Ovary (tissue), 10 donors: ENCODE measurements at places on chromosomes 13 and 19. TPM values are rescaled to one million over a fixed set of nuclear protein-coding genes. Genes with fewer than 3 reads are reported as not detected.

DNA sequence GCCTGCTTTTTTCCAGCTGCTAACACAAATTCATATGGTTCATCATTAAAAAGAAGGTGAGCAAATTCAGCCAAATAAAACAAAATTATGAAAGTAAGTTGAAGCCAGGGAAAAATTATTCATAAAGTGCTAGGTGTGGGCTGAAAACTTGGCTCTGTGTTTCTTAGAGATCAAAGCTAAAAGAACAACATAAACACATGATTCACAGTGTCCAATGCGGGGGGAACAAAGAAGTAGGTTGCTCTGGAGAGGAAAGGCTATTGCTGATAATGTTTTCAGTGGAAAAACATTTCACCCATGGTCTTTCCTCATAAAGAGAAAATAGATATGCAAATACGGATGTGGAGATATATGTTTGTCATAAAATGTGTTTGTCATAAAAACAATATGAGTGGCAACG, 1691.5 kb upstream of the SLC10A2 start:
- no peak for DNase-seq

DNA sequence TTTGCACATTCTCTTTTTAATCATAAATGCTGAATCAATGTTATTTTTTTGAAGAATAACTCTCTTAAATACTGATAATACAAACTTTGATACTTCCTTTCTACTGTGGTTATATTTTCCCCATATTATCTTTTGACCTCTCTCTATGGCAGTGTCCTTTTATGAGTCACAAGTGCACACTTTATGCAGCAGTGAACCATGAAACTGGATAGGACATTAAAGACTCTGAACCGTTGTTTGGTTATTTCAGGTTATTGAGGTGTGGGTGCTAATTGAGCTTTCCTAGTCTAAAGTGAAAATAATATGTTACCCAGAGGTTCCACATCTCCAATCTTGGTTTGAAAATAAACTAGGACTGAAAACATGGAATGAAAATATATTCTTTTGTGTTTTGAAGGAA, 71.4 kb downstream of the DGKH start:
- DNase-seq: no peak

Gene KLF16
- total RNA-seq: 14.4 TPM

Gene KLK2
- total RNA-seq: not detected

Gene CPT1C
- total RNA-seq: 9.6 TPM

- no peak for DNase-seq
Observed at GRCh38 chr19:3333662-3334061, 32.7 kb upstream of the NFIC start.

Gene ZNF726
- total RNA-seq: 1.6 TPM

Gene MYH14
- total RNA-seq: 0.23 TPM

Gene DAZAP1
- 87.1 TPM for total RNA-seq

DNA sequence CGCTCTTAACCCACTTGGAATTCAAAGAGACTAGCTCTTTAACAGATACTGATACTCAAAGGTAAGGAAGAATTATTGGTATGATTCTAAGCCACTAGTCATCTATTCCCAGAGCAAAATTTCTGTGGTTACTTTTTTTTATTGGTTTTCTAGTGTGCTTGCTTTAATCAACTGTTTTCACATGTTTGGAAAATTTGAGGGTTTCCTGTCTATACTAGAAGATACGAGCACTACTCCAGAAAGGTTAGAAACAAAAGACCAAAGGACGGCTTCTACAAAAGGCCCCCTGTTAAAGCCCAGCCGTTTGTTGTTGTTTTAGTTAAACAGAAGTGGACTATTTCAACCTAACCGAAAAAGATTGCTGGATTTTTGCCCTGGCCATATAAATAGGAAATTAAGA, 18.5 kb upstream of the LPAR6 start:
- DNase-seq: no peak

Gene VN1R2
- not detected for total RNA-seq

- DNase-seq: peak; percentile 56
Observed at GRCh38 chr19:15213715-15214381, 13.1 kb upstream of the NOTCH3 start.

Gene MISP3
- total RNA-seq: 0.53 TPM

Gene EDNRB
- 8.4 TPM for total RNA-seq

Gene LCP1
- 13.8 TPM for total RNA-seq

Gene GRK1
- total RNA-seq: not detected

DNA sequence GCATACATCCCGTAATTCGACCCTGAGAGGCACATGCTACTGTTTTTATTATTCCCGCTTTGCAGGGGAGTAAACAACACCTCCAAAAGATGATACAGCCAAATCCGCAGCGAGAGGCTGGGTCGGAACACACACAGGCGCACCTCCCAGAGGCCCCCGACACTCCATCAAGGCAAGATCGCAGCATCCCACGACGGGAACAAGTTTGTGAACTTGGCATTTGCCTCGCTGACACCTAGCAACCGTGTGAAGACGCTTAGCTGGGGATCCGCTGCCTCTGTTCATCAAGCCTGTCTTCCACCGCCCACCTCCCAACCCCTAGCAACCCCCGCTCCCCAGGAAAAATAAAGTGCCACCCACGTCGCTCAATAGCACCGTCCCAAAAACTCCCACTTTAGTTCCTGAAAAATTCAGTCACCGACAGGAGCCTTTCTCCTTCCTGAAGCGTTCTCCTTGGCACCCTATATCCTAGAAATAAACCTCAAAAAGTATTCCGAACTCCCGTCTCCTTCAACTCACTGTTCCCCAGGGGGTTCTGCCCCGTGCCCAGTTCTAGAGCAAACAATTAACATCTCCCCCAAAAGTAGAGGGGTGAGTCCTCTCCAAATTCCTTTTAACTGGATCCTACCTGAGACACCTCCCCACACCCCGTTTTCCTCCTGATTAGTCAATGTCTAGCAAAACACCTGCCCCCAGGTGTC, 1.7 kb downstream of the GNG7 start:
- no peak for DNase-seq

DNA sequence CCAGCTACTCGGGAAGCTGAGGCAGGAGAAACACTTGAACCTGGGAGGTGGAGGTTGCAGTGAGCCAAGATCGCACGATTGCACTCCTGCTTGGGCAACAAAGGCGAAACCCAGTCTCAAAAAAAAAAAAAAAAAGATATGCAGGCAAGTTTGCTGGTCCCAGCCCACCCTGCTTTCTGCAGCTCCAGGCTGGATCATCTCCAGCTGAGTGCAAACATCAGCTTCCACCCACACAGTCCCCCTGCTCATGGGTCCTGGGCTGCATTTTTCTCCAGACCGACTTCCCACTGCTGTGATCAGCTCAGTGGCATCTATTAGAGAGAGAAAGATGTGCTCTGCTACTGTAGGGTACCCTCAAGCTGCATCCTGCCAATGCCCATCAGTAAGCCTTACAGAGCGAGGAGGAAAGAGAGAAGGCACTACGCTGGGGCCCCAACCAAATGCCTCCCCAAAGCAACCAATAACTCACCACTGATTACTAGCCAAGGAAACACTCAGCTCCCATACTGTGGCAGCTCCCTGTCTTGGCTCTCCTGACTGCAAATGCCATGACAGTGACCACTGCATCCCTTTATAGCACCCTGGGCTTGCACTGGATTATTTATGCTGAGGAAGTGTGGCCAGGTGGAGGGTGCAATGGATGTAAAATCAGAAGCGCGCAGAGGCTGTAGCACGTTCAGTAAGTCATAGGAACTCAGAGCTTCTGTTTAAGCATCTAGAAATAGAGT, 170.9 kb upstream of the ZNF507 start:
- no peak for DNase-seq

Gene NXNL1
- not detected for total RNA-seq

GRCh38 chr19:1039646-1040475, at the start of gene ABCA7:
Gene ABCA7 (plus strand): TSS chr19:1040107. CDS start chr19:1041362, 1,255 bp downstream.
- DNase-seq: peak; percentile 97

DNA sequence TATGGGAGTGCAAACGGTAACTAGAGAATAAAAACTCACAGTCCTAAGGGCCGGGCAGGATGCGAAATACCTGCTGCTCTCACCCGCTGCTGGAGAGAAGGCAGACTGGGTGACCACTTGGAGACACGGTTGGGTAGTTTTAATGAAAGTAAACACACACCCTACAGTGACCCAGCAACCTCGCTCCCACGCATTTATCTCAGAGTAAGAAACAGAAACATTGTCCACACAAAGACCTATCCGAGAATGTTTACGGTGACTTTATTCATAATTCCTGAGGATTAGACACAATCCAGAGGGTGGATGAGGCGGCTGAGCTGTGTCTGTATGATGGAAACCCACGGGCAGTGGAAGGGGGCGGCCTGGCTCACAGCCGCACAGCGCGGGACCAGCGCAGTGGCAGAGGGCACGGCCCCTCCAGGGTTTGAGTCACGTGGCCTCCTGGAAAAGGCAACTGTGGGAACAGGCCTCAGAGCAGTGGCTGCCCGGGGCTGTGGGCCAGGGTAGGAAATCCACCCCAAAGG, 73.5 kb upstream of the C13orf46 start:
- peak; percentile 54 for DNase-seq

Gene SYNE4
- total RNA-seq: 2.0 TPM

- no peak for DNase-seq
Observed at GRCh38 chr13:105871768-105872167, 663.7 kb downstream of the EFNB2 start.

- no peak for DNase-seq
Observed at GRCh38 chr19:12543855-12544254, 7.4 kb downstream of the ZNF564 start.

DNA sequence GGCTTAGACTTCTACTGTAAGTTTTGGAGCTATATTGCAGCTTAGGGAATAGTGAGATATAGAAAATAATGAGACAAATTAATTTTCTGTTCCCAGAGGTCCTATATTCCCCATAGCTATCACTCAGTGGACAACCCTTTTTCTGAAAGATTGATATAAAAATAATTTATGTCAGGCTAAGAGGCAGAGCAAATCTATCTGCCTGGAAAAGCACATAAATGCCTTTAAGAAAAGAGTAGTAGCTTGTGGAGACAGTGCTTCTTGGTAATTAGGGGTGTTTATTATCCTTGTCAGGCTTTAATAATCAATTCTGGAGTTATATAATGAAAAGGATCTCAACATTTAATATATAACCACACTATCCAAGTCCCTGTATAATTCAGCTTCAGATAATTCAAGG, 1162.8 kb upstream of the PCDH20 start:
- DNase-seq: no peak

- DNase-seq: no peak
Observed at GRCh38 chr13:77196052-77196618, 130.8 kb downstream of the MYCBP2 start.

GRCh38 chr13:99624936-99625540, 123.8 kb downstream of the TM9SF2 start:
- no peak for DNase-seq

Gene DACH1
- total RNA-seq: 1.2 TPM

DNA sequence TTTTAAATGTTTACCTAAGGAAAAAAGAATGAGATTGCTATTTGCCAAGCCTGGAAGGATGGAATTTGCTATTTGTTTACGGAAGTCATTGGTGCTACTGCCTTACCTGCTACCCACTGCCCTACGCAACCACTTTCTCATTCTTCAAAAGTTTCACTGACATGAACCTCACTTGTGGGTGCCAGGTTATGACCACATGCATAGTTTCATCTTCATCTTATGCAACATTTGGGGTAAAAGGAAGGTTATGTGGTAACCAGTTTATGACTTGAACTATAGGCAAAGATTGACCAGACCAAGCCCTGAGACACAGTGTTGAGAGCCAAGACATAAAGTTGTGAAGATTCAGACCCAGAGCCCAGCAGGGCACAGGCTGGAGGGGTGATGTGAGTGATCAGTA, 142.5 kb downstream of the LACC1 start:
- DNase-seq: no peak

DNA sequence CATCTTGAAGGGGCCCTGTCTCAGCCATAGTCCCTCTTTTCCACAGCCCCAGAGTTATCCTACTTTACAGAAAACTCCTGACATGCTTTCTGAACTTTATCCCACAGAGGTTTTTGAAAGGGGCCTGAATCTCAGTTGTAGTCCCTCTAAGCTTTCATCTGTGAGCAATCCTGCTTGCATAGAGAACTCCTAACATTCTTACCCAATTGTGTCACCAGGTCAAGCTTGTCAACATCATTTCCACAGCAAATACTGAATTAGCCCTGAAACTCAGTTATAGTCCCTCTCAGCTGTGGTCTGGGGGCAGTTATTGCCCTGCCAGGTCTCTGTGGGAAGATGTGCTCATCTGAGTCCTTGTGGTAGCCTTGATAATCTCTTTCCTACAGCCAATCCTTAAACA, 2190.3 kb upstream of the PCDH20 start:
- DNase-seq: no peak

DNA sequence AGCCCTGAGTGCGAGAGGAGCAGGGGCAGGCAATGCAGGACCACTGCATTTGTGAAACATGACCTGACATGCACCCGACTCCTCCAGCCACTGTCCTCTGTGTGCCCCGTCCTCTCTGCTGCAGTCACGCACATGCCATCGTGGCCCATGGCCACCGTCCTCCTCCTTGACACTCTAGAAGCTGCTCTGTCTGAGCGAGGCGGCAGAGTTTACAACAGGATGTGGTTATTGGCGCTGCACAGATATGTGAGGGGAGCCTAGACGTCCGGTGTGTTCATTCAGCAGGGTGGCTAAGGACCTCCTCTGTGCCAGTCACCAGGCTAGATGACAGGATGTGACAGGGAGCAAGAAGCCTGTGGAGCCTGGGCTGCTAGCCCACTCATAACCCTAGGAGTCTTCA, 277.8 kb downstream of the FOXO1 start:
- no peak for DNase-seq

DNA sequence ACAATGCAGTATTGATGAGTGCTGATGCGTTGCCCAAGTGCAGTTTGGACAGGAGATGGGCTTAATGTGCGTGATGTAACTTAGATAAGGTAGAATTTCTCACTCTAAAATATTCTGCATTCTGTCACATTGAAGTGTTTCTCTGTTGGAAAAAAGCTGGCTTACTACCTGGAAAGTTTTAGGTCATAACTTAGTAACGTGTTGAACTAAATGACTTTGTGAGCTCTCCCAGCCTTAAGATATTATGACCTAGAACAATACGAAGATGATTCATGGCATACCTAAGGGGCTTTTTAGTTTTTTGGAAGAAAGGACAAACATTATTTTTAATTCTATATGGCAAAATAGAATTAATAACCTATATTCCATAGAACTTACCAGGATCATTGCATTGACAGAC, 9.0 kb downstream of the UFM1 start:
- DNase-seq: no peak

Gene NOTCH3
- total RNA-seq: 9.6 TPM

DNA sequence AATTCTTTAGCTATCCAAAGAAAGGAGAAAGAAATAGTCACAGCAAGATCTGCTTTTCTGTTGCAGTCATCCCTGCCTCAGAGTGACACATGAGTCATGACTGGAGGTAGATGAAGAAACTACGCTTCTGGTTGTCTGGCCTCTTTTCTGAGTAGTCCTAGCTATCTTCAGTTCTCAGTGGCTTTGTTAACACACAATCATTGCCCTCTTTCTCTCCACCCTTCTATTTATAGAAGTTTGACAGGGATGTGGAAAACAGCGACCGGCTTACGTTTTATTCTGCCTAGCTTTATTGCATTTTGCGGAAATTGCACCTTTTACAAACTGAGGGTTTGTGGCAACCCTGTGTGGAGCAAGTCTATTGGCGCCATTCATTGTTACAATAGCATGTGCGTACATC, 26.7 kb downstream of the SPATA13 start:
- no peak for DNase-seq

Gene OR7G2
- total RNA-seq: not detected

Gene SUGT1
- total RNA-seq: 45.6 TPM
